Activated CD8-positive, alpha-beta memory T cell treated with anti-CD3 and anti-CD28 coated beads, Interleukin-2, amount 50 U/mL, for 4 hours (primary cell): ENCODE measurements at places on chromosomes 11 and 22.

DNA sequence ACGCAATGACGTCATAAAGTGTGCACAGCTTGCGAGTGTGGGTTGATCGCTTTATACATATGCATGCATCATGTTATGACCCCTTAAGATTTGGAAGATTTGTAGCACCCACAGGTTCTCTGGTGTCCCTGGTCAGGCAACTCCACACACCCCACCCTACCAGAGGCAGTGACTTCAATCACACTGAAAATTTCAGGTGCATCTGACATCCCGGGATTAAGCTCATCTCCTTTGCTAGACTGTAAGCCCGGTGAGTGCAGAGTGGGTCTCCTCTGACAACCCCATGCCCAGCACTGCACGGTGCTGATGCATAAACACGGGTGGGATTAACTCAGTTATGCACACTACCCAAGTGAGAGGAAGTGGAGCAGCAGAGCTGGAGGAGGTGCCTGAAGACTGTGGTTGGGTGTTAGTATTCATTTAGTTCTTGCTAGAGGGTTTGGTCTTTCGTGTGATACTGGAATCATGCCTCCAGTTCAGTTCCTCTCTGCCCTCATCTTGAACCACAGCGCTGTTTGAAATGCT lies 6.5 kb downstream of the ARSA start:
- no peak for DNase-seq

- no peak for DNase-seq
Measured at GRCh38 chr11:110028921-110029320, 64.3 kb upstream of the ZC3H12C start.

- DNase-seq: no peak
Measured at GRCh38 chr22:24370401-24370800, 57.0 kb upstream of the ADORA2A start.

- DNase-seq: no peak
Measured at GRCh38 chr11:126115816-126116331, 53.2 kb upstream of the CDON start.

- DNase-seq: no peak
Measured at GRCh38 chr22:47276450-47276820, 514.0 kb downstream of the TBC1D22A start.

GRCh38 chr11:73176874-73177155 lies 34.7 kb upstream of the FCHSD2 start:
- DNase-seq: no peak

GRCh38 chr11:62843466-62843865 lies 4.1 kb upstream of the WDR74 start:
- no peak for DNase-seq

DNA sequence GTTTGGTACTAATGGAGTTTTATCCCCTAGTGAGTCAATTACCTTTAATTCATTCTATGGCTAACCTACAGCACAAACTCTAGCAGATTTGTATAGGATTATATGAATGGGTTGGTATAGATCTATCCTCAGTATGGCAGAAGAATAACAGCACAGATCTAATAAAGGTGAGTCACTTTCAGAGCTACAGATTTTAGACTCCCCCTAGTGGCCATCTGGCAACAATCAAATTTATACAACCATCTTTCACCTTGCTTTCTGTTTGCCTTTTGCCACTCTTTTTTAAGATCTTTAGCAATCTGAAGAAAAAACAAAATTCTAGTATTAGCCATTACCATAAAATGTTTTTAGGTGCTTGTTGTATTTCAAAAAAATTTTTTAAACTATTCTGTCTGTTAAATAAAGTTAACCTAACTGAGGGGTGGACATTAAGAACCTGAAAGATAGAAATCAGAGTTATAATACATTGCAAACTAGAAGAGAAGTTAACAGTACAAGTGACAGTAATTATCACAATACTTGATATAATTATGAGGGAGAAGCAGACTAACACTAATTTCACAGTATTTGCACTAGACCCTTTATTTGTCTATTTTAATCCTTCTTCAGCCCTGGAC lies 25.8 kb downstream of the DDIAS start:
- DNase-seq: peak; percentile 19

- DNase-seq: no peak
Measured at GRCh38 chr11:134489728-134490127, 77.7 kb upstream of the B3GAT1 start.

DNA sequence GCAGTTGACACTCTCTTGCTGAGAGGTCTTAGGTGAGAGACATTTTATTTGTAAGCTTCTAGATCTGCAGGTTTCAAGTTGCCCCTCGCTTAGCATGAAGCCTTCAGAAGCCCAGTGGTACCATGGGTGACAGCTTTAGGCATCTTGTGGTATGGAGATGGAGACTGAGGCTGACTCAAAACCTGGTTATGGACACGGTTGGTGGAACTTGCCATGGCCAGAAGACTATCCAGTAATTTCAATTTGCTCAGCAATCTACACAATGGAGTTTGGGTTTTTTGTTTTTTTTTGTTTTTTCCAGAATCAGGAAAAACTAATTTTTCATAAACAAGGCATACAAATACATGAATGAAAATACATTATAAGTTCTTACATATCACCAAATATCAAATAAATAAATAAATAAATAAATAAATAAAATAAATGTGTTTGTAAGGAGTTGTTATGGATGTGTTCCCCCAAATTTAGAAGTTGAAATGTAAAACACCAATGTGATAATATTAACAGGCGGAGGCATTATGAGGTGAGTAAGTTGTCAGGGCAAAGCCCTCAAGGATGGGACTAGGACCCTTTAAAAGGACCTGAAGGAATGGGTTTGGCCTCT lies 22.6 kb downstream of the ETS1 start:
- DNase-seq: no peak

- no peak for DNase-seq
Measured at GRCh38 chr11:82996966-82997606, 74.6 kb downstream of the RAB30 start.

- no peak for DNase-seq
Measured at GRCh38 chr11:128669506-128670270, 24.2 kb upstream of the FLI1 start.

GRCh38 chr22:43895986-43896645 lies 4.3 kb upstream of the PNPLA5 start:
- no peak for DNase-seq

GRCh38 chr22:20656902-20657836 lies 116.7 kb upstream of the SERPIND1 start:
- DNase-seq: no peak

- DNase-seq: no peak
Measured at GRCh38 chr11:27216270-27217149, 146.5 kb downstream of the CCDC34 start.

DNA sequence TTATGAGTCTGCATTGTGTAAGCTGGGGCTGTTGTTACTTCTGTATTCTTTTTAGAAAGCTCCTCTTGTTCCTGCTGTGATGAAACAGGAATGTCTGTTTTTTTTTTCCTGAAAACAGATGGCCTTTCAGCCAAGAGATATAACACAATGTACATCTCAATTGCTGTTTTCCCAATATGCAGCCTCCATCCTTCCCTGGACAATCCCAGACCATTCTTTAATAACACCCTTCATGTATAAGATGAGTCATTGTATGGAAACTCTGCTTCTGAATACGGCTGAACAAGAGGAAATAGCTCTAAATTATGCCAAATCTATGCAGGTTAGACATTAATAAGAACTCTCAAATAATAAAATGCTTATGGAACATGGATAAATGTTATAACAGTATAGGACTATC lies 60.2 kb upstream of the LRRC4C start:
- no peak for DNase-seq

GRCh38 chr11:131499199-131499598 lies 128.8 kb downstream of the NTM start:
- DNase-seq: no peak

DNA sequence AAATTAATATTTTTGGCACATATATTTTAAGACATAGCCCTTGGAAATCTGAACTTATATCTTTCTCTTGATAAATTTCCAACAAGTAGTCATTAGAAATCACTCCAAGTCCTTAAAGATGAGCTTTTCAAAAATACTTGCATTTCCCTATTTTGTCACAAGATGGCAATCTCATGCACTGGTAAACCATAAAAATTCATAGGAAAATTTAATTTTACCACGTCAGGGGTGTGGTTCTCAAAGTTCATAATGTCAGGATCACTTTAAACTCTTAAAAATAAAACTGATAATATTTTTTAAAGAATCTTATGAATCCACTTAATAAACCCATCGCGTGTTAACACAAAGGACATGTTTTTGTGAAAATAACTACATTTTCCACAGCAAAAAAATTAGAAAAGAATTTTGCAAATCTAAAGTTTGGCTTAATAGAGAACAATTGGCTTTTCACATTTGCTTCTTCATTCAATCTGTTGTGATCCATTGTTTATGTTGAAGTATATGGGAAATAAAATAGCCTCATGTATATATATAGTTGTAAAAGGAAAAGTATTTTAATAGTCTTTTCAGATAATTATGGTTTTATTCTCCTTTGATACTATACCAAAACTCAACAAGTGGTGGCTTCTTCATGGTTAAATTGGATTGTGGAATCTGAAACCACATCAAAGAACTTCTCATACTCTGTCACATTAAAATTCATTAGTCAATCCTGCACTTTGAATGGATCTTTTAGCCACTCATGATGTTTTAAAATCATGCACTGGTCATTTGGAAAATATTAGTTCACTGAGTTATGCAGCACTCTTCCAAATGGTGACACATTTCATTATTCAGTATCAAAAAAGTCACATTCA lies 169.1 kb downstream of the CADM1 start:
- DNase-seq: no peak

DNA sequence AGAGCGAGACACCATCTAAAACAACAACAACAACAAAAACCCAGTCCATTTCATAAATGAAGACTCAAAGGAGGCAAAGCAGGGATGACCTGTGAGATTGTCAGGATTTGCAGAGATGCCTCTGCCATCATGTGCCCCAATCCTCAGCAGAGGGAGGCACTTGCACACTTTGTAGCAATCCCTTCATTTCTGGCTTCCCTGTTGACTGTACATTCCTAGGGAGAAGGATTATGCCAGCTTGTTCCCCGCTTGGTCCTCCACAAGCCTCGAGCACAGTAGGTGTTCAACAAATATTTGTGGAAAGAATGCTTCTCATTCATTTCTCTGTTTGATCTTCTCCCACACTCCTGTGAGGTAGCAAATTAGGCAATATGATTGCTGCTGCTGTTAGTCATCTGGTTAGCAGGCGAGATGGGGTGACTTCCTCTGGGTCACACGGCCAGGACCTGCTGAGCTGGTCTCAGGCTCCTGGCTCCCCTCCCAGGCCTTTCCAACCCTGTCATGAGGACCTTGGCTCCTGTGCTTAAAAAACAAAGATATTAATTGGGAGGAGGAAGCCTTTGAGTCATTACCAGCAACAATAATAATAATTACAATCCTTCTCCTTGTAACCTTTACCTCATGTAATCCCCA lies 34.1 kb downstream of the LIF start:
- DNase-seq: no peak

GRCh38 chr22:40684728-40685127 lies 5.4 kb downstream of the MCHR1 start:
- DNase-seq: no peak

GRCh38 chr11:88790182-88790581 lies 275.6 kb downstream of the GRM5 start:
- no peak for DNase-seq

GRCh38 chr11:86577644-86578636 lies 94.5 kb downstream of the ME3 start:
- DNase-seq: no peak

DNA sequence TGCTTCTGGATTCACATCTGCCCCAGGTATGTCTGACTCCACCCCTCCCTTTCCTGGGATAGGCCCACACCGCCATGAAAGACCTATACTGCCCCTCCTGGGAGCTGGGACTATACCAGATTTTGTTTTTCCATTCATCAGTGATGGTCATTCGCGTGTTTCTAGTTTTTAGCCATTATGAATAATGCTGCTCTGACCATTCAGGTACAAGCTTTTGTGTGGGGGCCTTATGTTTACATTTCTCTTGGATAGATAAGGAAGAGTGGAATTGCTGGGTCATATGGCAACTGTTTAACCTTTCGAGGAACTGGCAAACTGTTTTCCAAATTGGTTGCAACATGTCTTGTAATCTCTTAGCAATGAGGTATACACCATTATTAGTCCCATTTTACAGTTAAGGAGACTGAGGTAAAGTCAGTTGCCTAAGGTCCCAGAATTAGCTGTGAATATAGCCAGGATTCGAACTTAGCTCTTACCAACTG lies 1.2 kb upstream of the TBC1D10A start:
- no peak for DNase-seq

- no peak for DNase-seq
Measured at GRCh38 chr11:502288-503178, 4.5 kb downstream of the RNH1 start.

- no peak for DNase-seq
Measured at GRCh38 chr11:11035331-11035730, 177.5 kb upstream of the ZBED5 start.

GRCh38 chr11:5524756-5525155 lies 8.3 kb upstream of the UBQLNL start:
- DNase-seq: no peak

DNA sequence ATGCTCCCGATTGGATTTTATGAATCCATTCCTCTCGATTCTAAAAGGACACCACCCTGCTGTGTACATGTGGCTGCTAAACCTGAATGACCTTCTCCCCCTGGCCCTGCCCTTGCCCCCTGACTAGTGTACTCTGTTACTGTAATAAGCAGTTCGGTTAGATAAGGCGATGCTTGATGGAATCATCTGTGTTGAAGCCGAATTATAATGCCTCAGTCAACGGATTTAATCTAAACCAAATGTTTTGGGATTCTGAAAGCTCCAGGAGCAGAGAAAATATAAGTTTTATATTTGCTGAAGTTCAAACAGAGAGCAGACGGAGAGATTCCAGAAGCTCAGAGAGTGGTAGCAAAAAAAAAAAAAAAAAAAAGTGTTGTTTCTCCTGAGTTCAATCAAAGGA lies 275.4 kb upstream of the MPPED2 start:
- no peak for DNase-seq

GRCh38 chr11:121595717-121596161 lies 143.0 kb upstream of the SORL1-AS1 start:
- DNase-seq: no peak

- DNase-seq: no peak
Measured at GRCh38 chr11:16779436-16779835, 41.0 kb downstream of the C11orf58 start.

- DNase-seq: no peak
Measured at GRCh38 chr22:30226192-30226832, 20.2 kb downstream of the LIF start.

DNA sequence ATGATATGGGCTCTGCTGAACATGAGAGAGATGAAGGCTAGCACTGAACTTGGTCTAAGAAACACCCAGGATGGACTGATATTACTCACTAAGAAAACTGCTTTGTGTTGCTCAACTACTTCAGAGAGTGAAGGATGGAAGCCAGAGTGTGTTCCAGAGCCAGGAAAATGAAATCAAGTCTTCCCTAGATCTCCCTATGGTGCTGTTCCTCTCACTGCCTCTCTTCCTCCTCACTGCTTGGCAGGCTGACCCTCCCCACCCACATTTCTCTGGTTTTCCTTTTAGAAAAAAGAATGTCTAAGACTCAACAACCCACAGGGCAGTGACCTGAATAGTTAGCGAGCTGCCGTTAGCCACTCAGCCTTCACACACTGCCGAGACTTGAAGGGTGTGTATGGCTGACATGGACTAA lies 65.6 kb downstream of the CCDC81 start:
- no peak for DNase-seq

GRCh38 chr11:120144501-120144900 lies 6.6 kb upstream of the TRIM29 start:
- no peak for DNase-seq

- DNase-seq: no peak
Measured at GRCh38 chr11:83317757-83318690, 31.9 kb upstream of the CCDC90B start.

- no peak for DNase-seq
Measured at GRCh38 chr11:73072935-73073481, 69.1 kb downstream of the FCHSD2 start.

- DNase-seq: peak; percentile 52
Measured at GRCh38 chr11:128624269-128625175, 37.2 kb upstream of the ETS1 start.
